Vagina (tissue), 2 donors: ENCODE measurements at places on chromosomes 4 and X.

- no peak for DNase-seq
Observed at GRCh38 chr4:145732001-145732815, 52.3 kb downstream of the C4orf51 start.

- no peak for DNase-seq
Observed at GRCh38 chrX:17336377-17336776, 38.6 kb upstream of the NHS start.

DNA sequence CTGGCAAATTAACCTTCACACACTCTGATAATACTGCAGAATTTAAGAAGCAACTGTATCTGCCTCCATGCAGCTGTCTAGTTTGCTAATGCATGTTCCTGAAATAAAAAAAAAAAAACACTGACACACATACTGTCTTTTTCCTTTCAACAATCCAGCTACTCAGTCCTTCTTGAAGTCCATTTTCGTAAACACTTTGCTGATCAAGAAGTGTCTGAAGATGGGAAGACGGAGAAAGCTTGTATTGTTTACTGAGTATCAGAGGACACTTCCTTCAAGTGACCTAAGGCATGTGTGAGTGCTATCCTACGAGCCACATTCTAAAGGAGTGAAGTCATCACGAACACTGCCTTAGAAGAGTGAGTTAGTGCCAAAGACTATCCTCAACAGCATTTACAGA lies 82.6 kb downstream of the LUZP4 start:
- DNase-seq: no peak

GRCh38 chr4:79875344-79875899 lies 197.6 kb downstream of the ANTXR2 start:
- DNase-seq: no peak

DNA sequence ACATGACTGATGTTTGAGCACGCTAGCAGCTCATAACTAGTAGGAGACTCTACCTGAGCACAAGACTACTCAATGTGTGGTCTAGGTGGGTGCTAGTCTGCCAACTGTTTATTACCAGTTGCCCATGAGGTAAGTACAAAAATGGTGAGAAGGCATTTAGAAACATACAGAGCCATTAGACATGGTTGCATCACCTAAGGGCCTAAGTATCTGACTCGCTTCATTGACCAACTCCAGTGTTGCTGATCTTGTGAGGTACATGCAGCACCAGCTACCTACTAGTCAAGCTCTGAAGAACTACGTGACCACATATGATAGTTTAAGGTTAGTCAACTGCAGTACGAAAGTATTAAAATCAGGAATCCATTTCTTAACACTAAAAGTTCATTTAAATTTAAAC lies 39.9 kb downstream of the APBB2 start:
- DNase-seq: no peak

DNA sequence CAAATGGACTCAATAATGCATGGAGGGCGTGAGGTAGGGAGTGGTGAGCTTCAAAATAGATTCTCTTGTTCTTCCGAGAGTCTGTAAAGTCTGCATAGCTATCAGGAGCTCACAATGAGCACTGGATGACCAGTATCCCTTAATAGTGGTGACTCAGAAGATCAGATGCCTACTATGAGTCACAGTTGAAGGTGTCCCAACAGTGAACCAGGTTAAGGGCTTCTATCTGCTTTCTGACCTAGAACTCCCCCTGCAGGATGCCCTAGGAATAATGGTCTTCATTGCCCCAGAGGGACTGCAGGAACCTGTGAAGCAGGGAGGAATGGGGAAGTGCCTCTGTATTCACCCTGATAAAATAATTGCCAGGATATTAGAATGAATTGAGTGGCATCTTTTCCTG lies 22.1 kb downstream of the DGKK start:
- DNase-seq: no peak

GRCh38 chrX:38513112-38513742 lies 48.1 kb upstream of the TSPAN7 start:
- DNase-seq: no peak

DNA sequence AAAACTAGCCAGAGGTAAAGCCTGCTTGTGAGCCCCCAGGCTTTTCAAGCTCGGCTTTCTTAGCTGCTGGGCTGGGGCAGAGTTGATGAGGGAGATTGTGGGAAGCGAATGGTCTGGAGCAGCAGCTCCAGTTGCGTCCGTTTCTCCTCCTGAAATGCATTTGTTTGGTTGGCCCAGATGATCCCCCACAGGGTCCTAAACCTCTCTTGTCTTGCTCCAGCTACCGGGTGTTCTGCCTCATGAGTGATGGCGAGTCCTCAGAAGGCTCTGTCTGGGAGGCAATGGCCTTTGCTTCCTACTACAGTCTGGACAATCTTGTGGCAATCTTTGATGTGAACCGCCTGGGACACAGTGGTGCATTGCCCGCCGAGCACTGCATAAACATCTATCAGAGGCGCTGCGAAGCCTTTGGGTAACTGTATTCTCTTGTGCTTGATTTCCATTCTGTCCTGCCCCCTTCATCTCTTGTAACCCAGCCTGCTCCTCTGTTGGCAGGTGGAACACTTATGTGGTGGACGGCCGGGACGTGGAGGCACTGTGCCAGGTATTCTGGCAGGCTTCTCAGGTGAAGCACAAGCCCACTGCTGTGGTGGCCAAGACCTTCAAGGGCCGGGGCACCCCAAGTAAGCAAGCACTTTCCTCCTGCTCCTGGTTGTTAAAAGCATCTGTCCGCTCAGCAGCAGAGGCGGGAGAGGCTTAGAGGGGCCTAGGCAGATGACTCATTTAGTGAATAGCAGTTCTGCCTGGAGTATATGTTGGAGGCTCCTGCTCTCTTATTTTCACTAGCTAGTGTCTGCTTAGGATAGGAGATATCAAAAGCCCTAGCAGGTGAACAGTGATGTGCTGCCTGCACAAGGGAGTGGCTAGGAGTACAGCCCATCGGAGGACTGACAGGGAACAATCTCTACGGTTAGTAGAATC lies 15.3 kb downstream of the TKTL1 start:
- DNase-seq: no peak

- no peak for DNase-seq
Observed at GRCh38 chrX:13364230-13364857, 44.5 kb upstream of the ATXN3L start.
